ENCODE measurements at places on chromosomes 6 and 20.

- DNase-seq, result no peak
These were observed 268.4 kb upstream of the PRND start for GRCh38 chr20:4453359-4453758.

DNA sequence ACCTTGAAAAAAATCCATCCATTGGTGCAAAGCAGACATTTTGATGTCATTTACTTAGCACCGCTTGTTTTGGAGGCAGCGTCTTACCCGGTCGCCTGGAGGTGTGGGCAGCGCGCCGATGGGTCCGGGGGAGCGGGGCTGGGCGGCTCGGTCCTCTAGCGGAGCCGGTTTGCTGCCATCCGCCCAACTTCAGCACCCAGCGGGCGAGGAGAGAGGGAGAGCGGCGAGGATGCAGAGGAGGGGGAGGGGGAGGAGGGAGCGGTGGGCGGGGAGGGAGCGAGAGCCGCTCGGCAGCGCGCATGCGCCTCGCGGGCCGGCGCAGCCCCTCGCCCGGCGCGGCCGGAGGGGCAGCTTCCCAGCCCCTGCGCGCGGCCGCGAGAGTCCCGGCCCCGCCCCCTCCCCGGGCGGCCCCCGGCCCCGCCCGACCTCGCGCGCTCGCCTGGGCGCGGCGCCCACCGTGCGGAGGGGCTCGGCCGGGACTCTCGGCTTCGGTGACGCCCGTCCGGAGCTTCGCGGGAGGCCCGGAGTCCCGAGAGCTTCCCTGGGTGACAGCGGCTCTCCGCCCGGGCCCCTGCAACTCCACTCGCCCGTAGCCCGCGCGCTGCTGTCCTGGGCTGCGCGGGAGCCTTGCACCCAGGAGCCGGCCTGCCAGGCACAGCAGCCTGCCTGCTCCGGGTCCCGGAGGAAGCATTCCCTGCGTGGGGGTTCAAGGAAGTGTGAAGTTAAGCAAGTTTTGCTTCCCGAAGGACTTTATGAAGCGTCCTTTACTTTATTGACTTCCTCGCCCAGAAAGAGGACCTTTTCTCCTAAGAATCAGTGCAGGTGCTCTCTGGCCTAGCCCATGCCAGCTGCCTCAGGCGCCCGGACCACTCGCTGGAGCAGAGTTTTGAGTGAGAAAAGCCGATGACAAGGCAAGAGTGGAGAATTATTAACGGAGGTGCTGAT, at the start of gene RGS17:
RGS17 (minus strand) TSS at position 246 of the 945 bp plus-strand sequence. CDS start 87,264 bp downstream, outside the sequence.
- no peak for DNase-seq

GRCh38 chr20:10322073-10323012, 103.7 kb downstream of the SNAP25 start:
- no peak for DNase-seq

DNA sequence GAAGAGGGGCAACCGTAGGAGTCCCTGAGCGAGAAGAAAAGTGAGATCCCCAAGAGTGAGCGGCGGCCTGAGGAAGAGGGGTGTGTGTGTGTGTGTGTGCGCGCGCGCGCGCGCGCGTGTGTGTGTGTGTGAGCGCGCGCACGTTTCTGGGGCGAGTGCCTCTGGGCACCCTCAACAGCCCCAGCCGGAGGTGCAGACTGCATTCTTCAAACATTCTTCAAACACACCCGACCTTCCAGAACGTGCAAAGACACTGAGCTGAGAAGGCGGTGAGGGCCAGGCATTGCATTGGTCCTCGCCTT, 76.2 kb upstream of the FOXP4 start:
- no peak for DNase-seq

DNA sequence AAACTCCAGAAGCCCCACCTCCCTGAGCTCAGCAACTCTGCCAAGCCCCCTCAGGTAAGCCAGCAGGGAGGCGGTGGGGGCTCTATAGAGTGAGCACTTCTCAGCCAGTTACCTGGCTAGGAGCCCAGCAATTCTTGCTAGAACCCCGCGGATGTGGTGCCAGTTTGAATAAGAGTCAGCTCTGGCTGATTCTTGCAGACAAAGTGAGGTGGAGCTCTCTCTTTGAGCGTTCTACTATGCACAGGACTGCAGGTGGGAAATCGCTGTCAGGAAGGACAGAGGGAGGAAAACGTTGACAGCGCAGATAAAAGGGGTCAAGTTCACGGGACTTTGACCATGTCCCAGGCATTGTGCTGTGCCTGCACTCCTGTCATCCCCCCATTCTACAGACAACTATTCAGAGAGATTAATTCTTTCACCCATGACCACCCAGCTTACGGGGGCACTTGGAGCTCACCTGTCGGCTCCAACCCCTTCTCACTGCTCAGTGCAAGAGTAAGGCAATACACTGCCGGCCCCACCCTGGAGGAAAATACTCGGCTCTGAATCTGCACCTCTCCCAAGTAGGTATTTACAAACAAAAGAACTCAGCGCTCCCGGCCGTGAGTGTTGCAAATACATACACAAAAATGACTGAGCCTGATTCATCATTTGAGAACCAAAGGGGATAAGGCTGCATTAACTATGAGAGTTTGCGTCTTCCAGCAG, 92.9 kb downstream of the ANKRD60 start:
- DNase-seq, result no peak

GRCh38 chr6:85923013-85923430, 280.3 kb upstream of the SYNCRIP start:
- DNase-seq, result no peak

- no peak for DNase-seq
These were observed 9.6 kb downstream of the GMEB2 start for GRCh38 chr20:63617092-63617875.

GRCh38 chr6:153063936-153064335, 61.4 kb upstream of the MTRF1L start:
- DNase-seq, result no peak

DNA sequence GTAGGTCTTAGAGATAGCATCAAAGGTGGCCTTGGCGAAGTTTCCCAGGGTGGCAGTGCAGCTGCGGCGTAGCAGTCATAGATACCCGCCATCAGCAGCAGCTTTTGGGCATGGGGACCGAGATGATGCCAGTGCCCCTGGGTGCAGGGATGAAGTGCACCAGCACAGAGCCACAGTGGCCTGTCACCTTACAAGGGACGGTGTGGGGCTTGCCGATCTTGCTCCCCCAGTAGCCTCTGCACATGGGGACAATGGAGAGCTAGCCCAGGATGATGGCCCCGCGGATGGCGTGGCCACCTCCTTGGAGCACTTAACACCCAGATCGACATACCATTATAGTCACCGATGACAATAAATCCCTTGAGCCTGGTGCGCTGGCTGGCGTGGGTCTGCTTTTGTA, 195.5 kb downstream of the ZMYND8 start:
- DNase-seq, result no peak

- no peak for DNase-seq
These were observed 113.7 kb upstream of the JARID2 start for GRCh38 chr6:15132167-15132566.

DNA sequence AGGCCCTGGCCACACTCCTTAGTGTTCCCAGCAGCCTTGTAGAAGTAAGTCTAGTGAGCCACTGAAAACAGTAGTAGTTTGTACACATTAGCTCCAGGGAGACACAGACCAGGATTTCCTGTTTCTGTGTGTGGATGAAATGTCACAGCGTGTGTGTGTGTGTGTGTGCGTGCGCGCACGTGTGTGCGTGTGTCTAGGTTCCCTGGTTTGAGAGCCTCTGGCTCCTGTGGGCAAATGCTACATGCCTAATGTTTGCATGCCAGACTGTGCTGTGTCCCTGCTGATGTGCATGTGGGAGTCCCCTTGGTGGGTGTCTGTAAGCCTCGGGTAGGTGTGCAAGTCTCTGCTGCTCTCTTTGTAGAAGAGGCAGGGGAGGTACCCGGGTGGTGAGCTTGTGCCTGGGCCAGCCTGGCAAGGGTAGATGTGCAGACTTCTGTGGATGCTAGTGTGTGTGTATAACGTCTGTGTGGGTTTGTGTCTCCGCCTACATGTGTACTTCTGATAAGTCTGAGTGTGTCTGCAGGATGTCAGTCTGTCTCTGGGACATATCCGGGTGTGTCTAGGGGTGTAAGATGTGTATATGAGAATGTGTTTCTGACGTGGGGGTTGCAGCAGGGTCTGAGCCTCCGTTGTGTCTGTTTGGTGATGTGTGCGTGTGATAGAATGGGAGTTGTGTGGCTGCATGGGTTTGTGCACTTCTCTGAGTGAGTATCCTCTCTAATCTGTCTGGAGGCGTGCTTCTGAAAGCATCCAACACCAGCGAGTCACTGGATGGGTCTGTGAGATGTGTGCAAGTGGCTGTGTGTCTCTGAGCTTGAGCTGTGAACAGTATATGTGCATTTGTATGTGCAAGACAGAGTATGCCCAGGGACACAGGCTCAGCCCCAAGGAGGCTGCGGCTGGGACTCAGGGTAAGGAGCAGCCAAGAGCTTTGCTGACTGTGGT, 19.0 kb upstream of the TLDC2 start:
- DNase-seq, result peak; percentile 41

GRCh38 chr6:144179237-144179636, 28.9 kb downstream of the STX11 start:
- DNase-seq, result no peak

GRCh38 chr6:158905277-158905676, 86.1 kb upstream of the EZR start:
- no peak for DNase-seq

- DNase-seq, result no peak
These were observed 31.9 kb upstream of the FAM83D start for GRCh38 chr20:38894091-38894847.

DNA sequence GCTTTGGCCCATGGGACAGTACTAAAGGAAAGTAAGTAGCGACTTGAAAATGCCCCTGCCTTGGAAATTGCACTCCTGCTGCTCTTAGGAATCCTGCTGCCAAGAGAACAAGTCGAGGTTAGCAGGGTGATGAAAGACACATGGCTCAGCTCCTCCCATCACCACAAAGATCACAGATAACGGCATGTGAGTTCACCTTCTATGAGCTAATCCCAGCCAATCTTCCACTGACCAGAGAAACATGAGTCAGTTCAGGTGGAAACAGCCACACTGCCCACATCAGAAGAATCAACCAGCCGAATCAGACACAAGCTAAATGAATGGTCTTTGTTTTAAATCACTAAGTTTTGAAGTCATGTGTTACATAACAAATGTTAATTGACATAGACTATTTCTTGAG, 106.3 kb downstream of the PRKN start:
- DNase-seq, result no peak

- no peak for DNase-seq
These were observed at the start of gene SIRPB1 for GRCh38 chr20:1619861-1620444. Gene SIRPB1, minus strand, starts transcription at chr20:1620009. Its CDS starts 65 bp downstream, at chr20:1619944.

GRCh38 chr6:159044899-159045727, at the start of gene TAGAP:
Gene TAGAP, minus strand, starts transcription at chr6:159044991. Its CDS starts 845 bp downstream, at chr6:159044146.
- DNase-seq, result peak; percentile 85

GRCh38 chr6:149716181-149716963, 1.5 kb downstream of the LATS1 start:
- no peak for DNase-seq

DNA sequence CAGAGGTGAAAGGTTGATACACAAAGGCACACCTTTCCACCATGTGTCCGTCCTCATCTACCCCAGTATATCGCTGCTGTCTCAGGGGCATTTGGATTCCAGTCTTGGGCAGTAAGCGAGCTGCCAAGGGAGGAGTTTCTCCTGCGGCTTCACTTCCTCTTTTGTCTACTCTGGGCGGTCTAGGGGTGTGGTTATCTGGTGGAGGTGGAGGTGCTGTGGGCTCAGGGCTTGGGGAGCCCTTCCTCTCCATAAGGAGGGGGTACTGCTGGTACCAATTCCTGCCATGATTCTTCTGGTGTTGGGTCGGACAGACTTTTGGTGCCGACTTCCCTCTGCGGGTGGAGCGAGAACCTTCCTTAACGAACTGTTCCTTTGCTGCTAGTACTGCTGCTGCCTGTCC, 31.9 kb upstream of the FABP7 start:
- DNase-seq, result no peak

DNA sequence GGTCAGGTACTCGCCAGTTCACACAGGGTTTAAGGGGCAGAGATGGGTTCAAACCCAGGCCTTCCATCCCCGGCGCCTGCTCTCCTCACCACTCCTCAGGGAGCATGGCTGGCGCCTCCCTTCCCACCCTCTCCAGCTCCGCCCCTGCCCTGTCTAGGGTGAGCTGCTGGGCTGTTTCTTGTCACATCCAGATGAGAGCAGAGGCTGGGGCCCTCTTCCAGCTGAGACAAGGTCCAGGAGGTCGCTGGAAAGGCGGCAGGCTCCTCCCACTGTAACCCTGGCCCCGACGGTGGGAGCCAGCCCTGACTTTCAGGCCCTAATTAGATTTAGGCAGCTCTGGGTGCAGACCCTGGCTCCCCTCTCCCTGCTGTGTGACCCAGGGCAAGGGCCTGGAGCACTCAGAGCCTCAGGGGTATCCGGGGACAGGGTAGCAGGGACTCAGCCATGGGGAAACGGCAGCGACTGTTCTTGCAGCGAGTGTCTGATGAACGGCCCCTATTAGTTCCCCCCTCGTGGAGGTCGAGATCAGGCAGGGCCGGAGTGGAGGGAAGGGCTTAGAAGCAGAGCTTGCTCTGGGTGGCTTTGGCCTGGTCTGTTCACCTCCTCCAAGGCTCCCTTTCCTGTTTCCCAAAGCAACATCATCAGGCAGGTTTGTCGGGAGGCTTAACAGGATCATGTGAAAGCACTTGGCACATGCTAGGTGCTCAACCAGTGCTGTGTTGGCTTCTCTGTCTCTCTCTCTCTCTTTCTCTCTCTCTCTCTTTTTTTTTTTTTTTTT, 33.4 kb downstream of the SNAI1 start:
- no peak for DNase-seq

- DNase-seq, result no peak
These were observed 13.8 kb upstream of the RNF8 start for GRCh38 chr6:37339741-37340638.

GRCh38 chr6:108592371-108593337, 31.9 kb downstream of the FOXO3 start:
- DNase-seq, result peak; percentile 23

GRCh38 chr6:40160826-40161225, 226.6 kb upstream of the MOCS1 start:
- no peak for DNase-seq

GRCh38 chr20:25644814-25645213, 21.0 kb upstream of the NANP start:
- no peak for DNase-seq

DNA sequence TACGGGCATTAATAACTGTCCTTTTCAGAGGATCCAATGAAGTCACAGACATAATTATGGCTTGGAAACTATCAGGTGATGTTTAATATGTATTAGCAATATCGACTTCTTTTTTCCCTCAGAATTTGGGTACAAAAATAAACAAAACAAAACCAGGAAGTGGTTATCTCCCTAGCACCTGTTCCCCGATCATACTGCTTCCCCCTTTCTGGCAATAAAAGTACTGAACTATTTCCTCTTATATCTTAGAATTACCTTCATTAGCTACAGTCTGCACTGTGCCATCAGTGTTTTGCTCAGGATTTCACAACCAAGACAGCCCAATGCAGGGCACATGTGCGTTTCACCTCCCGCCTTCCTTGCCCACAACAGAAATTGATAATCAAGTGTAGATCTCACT, 216.9 kb upstream of the BTBD3 start:
- DNase-seq, result no peak

GRCh38 chr6:43120944-43121913, 45.1 kb downstream of the PTK7 start:
- no peak for DNase-seq

All from activated CD4-positive, alpha-beta T cell treated with anti-CD3 and anti-CD28 coated beads, Interleukin-2, amount 50 U/mL, for 1 hour (primary cell).